Stimulated activated CD8-positive, alpha-beta memory T cell treated with anti-CD3 and anti-CD28 coated beads, Interleukin-7, amount 100 ng/mL, for 1 hour (primary cell): ENCODE measurements at places on chromosomes 4 and X.

GRCh38 chrX:113873056-113873455, 710.8 kb upstream of the HTR2C start:
- no peak for DNase-seq

DNA sequence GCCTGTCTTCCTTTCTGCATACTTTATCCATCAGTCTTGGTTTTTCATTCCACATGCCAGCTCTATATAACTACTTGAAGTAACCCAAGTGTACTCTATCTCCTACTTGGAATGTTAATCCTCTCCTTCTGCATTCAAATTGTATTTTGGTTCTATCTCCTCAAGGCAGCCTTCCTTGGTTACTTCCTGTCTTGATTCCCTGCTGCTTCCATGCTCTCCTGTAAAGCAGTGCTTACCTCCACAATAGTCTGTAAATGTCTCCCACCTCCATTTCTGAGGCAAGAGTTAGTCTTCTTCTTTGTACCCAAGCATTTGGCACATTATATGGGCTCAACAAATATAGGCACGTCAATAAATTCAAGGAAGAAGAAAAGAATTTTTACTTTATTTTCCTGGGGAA, 298.4 kb downstream of the ARHGAP24 start:
- no peak for DNase-seq

- no peak for DNase-seq
Measured at GRCh38 chr4:112888622-112889021, 160.8 kb upstream of the ANK2 start.

DNA sequence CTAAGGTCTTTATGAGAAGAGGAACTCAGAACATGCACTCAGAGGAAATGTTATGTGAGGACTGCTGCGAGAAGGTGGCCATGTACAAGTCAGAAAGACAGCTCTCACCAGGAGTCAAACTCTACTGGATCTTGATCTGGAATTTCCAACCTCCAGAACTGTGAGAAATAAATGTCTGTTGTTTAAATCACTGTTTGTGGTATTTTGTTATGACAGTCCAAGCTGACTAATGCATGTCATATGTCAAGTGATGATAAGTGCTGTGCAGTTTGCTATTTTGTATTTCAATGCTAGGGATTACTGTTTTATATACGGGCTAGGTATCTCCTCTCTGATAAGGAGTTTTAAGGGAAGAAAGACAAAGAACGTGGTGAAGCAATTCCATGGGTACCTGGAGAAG, 162.3 kb downstream of the CPEB2 start:
- DNase-seq, result no peak

GRCh38 chr4:89492581-89493071, 185.0 kb upstream of the GPRIN3 start:
- DNase-seq, result no peak

DNA sequence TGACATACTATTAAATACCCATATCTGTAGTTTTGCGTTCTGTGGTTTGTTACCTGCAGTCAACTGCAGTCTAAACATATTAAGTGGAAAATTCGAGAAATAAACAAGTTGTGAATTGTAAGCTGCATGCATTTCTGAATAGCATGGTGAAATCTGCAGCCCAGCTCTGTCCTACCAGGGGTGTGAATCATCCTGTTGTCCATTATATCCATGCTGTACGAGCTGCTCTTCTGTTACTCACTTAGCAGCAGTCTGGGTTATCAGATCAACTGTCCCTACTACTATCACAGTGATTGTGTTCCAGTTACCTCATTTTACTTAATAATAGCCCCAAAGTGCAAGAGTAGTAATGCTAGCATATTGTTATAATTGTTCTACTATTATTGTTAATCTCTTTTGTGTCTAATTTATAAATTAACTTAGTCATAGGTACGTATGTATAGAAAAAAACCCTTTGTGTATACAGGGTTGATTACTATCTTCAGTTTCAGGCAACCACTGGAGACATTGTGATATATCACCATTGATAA, 173.7 kb upstream of the FAT4 start:
- no peak for DNase-seq

DNA sequence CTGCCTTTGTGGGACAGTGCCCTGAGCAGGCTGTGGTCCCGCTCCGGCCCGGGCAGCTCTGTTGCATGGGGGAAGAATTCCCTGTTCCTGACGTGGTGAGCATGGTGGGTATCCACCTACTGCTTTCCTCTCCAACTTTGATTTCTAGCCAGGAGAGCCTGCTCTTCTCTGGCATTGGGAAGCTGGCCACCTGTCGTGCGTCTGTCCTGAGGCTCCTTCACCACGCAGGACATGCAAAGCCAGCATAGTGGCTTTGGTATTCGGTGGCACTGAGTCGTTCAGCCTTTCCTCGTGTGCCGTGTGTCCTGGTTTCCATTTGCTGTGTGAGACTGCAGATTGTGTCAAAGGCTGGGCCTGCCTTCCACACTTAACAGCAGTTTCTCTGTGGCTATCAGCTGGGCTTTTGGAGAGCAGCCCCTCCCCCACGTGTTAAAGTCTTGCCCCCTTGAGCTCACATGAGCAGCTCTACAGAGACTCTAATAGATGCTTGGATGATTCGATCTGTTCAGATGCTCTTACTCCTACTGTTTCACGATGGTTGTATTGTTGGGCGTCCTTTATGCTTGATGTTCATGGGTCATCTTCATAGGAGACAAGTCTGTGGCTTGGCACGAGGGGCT, 46.3 kb upstream of the CLCN4 start:
- no peak for DNase-seq

DNA sequence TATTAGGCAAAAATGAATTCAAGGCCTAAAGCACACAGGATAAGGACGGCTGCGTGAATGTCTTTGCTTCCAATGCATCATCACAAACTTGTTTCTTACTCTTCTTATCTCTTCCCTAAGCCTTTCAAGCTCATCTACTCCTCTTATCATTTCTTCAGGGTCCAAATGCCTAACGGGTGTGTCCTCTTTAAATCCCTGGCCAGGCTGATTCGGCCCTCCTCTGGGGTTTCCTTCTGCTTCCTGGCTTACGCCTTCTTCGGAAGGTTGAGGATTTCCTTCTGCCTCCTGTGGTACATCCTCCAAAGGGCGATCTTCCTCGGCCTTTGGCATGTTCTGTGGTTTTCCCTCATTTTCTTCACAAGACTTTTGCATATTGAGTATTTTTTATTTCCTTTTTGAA, 1.3 kb downstream of the TCEAL8 start:
- no peak for DNase-seq

- no peak for DNase-seq
Measured at GRCh38 chrX:26138274-26138673, at the start of gene MAGEB18. TSS of gene MAGEB18 (plus strand) at chrX:26138343. CDS start at chrX:26138986, 643 bp downstream.

- no peak for DNase-seq
Measured at GRCh38 chr4:825971-826330, at the start of gene CPLX1. TSS of gene CPLX1 (minus strand) at chr4:826129. CDS start at chr4:824522, 1,607 bp downstream.

- no peak for DNase-seq
Measured at GRCh38 chr4:42855779-42856178, 36.7 kb upstream of the GRXCR1 start.

DNA sequence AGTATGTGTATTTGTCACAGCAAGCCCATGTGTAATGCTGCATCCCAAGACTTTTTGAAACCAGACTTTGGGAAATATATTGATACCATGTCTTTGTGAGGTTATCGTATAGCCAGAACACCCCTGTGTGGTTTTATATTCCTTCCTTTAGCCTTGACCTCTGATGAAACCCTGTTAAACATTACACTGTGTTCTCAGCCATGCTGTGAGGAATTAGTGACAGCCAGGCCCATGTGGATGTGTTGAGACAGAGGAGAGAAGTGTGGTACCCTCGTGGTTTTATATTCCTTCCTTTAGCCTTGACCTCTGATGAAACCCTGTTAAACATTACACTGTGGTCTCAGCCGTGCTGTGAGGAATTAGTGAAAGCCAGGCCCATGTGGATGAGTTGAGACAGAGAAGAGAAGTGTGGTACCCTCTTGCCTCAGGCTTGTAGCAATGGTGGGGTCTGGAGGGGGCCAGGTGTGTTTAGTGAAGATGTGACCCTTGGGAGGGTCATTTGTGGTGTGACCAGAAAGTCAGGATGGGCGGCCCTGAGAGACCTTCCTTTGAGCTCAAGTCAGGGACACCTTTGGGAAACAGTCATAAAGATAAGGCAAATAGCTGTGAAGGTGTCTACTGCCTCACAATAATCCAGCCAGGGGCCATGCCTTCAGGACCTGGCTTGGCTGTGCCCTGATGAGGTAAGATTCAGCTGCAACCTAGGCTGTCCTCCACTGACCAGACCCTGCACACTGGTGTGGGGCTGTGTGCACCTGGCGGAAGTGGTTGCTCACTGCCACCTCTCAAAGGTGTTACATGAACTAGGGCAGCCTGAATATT, 110.0 kb downstream of the IRF2 start:
- DNase-seq, result no peak

GRCh38 chrX:139304471-139304870, 226.1 kb upstream of the F9 start:
- no peak for DNase-seq

DNA sequence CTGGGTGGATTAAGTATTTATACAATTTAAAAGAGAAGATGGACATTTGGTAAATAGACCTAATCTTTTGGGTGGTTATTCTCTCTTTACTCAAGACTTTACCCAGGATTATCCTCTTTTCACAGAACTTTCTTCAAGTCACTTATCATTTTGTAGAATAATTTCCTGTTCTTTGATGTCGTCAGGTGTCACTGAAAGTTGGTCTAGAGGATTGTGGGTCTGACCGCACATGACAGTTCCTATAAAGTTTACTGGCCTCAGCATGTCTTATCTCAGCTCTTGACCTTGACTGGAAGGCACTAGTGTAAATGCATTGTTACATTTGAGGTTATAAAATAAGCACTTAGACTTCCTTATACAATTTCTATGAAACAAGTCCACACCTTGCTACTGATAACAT, 139.9 kb upstream of the SLC4A4 start:
- no peak for DNase-seq

DNA sequence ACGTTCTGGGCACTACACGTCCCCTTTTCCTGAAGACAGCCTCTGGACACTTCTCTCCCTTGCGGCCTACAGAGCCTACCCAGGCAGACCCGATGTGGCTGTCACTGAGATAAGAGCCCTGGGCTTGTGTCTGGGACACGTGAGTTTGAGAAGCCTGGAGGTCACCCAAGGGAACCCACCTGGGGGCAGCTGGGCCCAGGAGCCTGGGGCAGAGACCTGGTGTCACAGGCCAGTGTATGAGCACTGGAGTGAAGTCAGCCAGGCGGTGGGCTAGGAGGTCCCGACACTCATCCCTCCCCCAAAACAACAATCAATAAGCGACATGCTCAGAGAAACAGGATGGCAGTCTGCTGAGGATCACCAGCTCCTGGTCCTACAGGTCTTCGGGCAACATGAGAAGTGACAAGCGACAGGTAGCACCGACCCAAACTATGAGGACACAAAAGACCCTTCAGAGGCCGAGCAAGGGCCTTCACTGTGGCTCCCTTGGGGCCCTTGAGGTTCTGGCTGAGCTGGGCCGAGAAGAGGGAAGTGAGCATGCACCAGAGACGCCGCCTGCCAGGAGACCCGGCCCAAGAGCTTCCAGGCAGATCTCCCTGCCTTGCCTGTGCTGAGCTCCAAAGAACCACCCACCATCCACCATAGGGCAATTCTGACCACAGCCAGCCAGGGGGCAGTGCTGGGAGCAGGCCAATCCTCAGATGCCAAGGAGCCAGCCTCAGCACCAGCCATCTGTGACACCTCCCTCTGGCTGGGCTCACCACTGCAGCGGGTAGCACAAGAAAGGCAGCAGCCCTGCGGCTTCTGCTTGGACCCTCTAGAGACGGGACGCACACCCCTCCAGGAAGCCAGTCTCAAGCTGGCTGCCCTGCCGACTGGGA, 11.0 kb upstream of the DUSP9 start:
- DNase-seq, result no peak

DNA sequence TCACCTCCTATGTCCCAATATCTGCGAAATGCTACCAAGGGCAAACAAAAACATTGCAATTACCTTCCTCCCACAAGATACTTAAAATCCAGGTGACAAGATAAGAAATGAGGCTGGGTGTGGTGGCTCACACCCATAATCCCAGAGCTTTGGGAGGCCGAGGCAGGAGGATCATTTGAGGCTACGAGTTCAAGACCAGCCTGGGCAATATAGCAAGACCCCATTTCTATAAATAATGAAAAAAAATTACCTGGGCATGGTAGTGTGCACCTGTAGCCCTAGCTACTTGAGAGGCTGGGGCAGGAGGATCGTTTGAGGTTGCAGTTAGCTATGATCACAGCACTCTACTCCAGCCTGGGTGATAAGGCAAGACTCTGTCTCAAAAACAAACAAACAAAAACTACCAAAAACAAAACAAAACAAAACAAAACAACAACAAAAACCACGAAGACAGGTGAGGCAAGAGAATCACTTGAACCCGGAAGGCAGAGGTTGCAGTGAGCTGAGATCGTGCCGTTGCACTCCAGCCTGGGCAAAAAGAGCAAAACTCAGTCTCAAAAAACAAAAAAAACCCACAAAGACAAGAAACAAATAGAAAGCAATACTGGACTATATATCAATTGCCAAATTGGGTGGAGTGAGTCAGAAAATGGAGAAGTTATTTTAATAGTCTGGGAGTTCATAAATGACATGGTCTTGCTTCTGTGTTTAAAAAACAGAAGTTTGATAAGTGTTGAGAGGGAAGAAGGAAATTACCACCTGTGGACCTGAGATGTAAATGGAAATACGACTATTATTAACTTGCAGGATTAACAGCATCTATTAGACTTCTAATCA, 176.5 kb downstream of the FBXW7 start:
- no peak for DNase-seq

GRCh38 chr4:98890702-98891455, 38.1 kb downstream of the EIF4E start:
- no peak for DNase-seq

DNA sequence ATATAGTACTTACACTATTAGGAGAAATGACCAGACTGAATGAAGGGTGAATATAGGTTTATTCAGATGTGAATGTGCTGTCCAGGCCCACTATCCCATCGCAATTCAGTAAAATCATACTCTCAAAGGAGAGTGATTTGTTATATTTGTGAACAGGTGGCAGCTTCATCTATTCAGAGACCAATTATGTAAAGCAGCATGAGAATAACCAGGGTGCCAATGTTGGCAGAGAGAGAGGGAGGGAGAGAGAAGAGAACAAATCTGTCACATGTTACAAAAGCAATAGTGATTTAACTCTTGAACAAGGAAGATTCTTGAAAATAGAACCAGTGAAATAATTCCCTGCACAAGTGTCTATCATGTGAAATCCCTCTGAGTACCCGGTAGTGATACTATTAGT, 38.9 kb upstream of the TLL1 start:
- no peak for DNase-seq

DNA sequence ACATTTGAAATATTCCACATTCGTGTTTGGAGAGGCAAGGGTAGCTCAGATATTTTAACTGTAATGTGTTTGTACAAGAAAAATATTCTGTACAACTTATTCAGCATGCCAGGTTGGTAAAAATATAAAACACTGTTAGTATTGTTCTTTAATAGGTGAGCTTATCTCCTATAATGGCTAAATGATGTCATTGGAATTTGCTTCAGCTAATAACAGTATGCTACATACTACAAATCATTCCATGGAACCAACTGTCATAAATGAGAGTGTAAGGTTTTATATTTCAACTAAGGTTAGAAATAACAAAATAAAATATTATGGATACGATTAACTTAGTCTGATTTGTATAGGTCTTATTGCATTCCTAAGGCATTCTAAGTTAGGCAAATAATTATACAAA, 206.6 kb downstream of the ADGRL3 start:
- no peak for DNase-seq

- DNase-seq, result no peak
Measured at GRCh38 chrX:57104406-57104805, 16.9 kb downstream of the SPIN2B start.

- no peak for DNase-seq
Measured at GRCh38 chrX:39377157-39377556, 575.9 kb downstream of the MID1IP1 start.

GRCh38 chrX:71017396-71017939, 50.7 kb downstream of the SNX12 start:
- DNase-seq, result no peak

GRCh38 chr4:20276848-20277247, 25.1 kb downstream of the SLIT2 start:
- no peak for DNase-seq
